MG63 (cell line): ENCODE measurements at places on chromosomes 11 and 22. TPM values are rescaled to one million over a fixed set of nuclear protein-coding genes. Genes with fewer than 3 reads are reported as not detected.

Gene ANO1
- 0.12 and 0.99 TPM in 2 replicates for total RNA-seq

Gene GTSE1
- total RNA-seq = 25.3 and 25.4 TPM in 2 replicates

- no peak for DNase-seq
Observed at GRCh38 chr22:17891481-17892167, 117.4 kb upstream of the BID start.

DNA sequence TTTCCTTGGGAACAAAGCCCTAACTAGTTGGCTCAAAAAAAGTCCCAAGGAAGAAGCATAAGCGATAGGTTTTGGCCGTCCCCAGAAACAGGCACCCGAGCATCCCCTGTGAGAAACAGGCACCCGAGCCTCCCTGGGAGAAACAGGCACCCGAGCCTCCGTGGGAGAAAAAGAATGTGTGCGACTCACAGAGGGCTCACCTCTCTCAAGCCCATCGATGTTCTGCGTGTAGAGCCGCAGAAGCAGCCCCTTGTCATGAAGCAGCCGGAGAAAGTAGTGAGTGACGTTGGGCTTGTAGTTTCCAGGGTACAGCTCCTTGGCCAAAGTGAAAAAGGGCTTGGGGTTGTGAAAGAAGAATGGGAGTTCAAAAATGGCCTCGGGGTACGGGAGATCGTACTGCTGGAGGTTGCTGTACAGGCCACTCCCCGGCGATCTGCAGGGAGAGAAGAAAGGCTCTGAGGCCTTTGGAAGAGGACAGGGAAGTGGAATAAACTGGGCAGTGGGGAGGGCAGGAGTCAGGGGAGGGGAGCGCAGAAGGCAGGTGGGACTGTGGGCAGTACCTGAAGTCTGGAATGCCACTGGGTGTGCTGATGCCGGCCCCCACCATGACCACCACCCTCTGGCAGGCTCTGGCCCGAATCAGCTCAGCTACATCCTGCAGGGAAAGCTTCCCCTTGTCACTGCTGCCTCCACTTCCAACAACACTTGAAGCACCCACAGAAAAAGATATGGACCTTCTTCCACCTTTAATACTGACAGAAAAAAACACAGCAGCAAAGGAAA lies 3.2 kb downstream of the SIRT3 start:
- no peak for DNase-seq

Gene CLTCL1
- 0.62 and 1.5 TPM in 2 replicates for total RNA-seq

Gene MB
- 2.3 and 6.3 TPM in 2 replicates for total RNA-seq
